ENCODE measurements at places on chromosomes 13 and 19. TPM values are rescaled to one million over a fixed set of nuclear protein-coding genes. Genes with fewer than 3 reads are reported as not detected.

C3 gene
- total RNA-seq: 842 TPM

LRP3 gene
- 9.5 TPM for total RNA-seq

DNA sequence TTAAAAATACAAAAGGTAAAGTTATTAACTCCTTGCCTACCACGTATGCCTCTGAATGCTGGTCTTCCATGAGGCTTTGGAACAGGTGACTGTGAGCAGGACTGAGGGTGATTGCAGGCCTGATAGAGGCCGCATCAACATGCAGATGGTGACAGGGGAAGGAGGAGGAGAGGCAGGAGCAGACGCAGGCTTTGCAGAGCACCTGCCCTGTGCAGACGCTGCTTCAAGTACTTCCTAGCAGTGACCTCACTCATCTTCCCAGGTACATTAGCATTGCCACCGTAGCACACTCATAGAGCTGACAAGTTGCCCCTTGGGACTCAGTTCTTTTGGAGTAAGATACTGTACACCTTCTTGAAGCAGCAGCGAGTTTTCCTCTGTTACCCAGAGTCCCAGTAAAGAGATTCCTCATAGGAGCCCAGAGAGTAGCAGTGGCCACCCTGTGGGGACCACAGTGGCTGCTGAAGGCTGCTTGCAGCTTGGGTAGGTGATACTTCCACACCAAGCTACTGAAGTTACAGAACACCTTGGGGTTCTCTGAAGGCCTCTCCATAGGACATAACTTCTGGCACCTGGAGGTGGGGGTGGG lies 56.0 kb downstream of the ZNF536 start:
- no peak for DNase-seq

- no peak for DNase-seq
These were observed 270.3 kb downstream of the MZT1 start for GRCh38 chr13:72457151-72457550.
